ENCODE measurements at places on chromosomes 2 and 18.

DNA sequence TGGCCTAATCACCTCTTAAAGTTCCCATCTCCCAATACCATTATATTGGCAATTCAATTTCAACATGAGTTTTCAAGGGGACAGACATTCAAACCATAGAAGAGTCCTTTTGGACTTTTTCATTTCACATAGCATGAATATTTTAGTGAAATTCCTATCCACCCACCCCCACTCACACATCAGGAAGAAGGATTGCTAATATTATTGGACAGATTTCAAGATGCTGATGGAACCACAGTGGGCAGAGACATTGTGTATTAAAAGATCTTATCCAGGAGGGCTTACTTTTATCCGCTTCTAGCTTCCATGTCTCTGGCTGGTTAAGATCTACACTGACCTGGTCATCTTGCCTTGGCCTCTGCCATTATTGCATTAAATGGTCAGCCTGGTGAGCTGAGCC lies 297.4 kb upstream of the ACVR2A start:
- no peak for DNase-seq

DNA sequence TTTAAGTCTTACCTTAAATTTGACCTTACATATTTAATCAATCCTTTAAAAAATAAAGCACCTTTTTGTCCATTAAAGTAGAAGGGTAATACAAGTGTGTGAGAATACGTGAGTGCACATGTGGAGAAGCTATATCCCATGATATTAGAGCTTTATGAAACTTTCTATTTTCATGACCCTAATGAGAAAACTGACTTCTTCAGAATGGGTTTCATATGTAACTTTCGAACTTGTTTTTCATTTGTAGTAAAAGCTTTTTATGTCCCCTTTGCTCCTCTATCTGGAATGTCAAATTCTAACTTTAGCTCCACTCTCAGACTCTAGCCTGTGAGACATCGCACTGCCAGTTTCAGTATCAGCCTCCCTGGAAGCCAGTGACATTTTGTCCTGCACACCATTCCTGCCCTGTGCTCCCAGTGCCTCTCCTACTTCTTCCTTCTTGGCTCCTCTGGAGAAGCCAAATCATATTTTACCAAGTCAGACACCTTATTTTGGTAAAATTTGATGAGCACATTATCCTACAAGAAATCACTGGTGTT lies 42.0 kb downstream of the MAPRE2 start:
- no peak for DNase-seq

GRCh38 chr2:212745359-212745758 lies 206.8 kb upstream of the ERBB4 start:
- no peak for DNase-seq

- no peak for DNase-seq
Observed at GRCh38 chr2:118940486-118941120, 1.4 kb upstream of the MARCO start.

GRCh38 chr18:54777118-54777791 lies 51.0 kb upstream of the RAB27B start:
- DNase-seq: no peak

GRCh38 chr2:118913131-118913802 lies 28.7 kb upstream of the MARCO start:
- no peak for DNase-seq

- DNase-seq: no peak
Observed at GRCh38 chr18:21444465-21445212, 155.9 kb downstream of the ESCO1 start.
